Hepatocyte (in vitro differentiated cells): ENCODE measurements at places on chromosomes 12 and 14. TPM values are rescaled to one million over a fixed set of nuclear protein-coding genes. Genes with fewer than 3 reads are reported as not detected.

SOAT2 gene
- 18.9 and 21.8 TPM in 2 replicates for total RNA-seq

SERPINA12 gene
- total RNA-seq, result 0.60 TPM in 1 of 2 replicates, not detected in the other

CCDC77 gene
- total RNA-seq, result 5.5 and 15.2 TPM in 2 replicates

FRMD6 gene
- 37.4 and 64.4 TPM in 2 replicates for total RNA-seq

AICDA gene
- 0.12 and 0.23 TPM in 2 replicates for total RNA-seq
